ENCODE measurements at places on chromosomes 12 and 14.

GRCh38 chr14:102778338-102779083 lies 1.3 kb downstream of the TRAF3 start:
- peak; percentile 30 for DNase-seq

DNA sequence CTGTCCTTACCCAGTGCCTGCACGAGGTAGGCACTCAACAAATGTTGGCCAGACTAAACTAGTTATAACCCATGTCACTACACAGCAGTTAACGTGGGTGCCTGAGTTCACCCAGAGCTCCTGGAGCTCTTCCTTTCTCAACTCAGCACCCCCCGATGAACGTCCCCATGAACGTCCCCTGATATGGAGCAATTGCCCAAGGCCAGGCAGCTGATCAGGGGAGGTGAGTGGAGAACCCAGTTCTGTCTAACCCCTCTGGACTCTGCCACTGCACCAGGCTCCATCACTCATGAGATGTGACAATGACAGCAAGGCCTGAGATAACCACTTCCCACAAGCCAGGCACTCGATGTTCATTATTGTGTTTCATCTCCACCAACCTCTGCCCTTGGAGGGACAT lies 199.0 kb downstream of the BCL11B start:
- DNase-seq: no peak

DNA sequence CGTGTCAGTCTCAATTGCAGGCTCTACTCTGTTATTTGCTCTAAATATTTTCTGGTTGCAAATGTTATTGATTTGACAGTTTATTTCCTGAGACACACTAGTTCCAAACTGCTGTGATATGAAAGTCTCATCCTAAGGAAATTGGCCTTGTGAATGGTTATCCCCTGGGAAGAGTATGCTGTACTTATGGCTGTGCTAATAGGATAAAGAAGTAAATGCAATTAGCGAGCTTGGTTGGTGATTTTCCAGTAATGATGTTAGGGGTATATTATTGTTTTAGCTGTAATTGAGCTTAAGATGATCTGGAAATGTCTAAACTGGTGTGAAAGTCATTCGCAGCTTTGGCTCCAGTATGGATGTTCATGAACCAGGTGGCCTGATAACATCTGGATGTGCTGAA lies 197.9 kb downstream of the SUDS3 start:
- no peak for DNase-seq

DNA sequence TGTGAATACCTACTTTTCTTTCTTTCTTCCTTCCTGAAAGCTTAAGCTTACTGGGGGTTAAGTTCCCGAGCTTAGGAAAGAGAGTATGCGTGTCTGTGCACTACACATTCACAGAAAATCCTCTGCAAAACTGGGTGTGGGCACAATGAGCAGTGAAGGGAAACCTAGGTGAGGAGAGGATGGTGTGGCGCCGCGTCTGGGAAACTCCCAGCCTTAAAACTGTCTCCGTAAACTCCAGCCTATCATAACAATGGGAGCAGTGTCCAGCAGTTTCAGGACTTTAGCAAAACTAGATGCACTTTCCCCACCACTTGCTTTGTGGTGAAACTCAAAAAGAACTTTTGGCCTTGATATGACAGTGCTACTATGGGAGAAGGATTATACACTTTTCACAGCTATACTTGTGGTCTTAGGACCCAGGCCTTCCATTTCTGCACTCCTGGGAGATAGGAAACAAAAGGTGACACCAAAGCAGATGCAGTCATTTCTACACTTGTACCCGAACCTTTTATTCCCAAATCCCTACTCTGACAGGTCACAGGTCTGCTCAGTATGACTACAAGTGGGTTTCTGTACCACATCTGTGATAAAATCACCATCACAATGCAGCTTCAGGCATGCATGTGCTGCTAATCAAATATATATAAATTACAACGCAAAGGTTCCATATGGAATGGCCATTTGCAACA lies 10.4 kb downstream of the AKAP5 start:
- no peak for DNase-seq

- no peak for DNase-seq
Measured at GRCh38 chr14:77088219-77088618, 9.8 kb upstream of the CIPC start.

- DNase-seq: peak; percentile 92
Measured at GRCh38 chr12:65948320-65949008, 124.2 kb downstream of the HMGA2 start.

DNA sequence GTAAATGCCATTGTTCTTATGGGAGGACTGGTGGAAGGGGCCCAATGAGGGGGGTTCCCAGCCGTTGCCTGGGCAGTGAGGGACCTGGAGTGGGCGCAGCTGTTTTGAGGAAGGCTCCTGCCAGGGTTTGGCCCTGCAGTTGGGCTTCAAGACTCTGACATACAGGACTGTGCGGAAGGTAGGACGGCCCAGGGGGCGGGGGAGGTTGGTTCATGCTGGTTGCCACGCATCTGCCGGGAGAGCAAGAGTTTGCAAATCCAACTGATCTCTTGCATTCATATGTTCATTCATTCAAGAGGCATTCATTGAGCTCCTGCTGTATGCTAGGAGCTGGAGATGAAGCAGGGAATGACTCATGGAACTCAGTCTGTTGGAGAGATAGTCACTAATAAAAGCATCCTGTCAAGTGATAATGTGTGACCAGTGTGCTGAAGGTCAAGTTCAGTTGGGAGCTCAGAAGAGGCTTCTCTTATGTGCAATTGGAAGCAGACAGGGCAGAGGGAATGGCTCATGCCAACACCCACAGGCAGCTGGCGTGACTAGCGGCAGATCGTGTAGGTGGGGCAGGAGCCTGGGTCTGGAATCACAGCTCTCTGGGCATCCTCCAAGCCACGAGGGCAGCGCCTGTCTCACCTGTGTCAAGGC lies 7.8 kb downstream of the SH2B3 start:
- peak; percentile 89 for DNase-seq

- DNase-seq: peak; percentile 88
Measured at GRCh38 chr14:68442828-68443629, 349.8 kb downstream of the ZFP36L1 start.

DNA sequence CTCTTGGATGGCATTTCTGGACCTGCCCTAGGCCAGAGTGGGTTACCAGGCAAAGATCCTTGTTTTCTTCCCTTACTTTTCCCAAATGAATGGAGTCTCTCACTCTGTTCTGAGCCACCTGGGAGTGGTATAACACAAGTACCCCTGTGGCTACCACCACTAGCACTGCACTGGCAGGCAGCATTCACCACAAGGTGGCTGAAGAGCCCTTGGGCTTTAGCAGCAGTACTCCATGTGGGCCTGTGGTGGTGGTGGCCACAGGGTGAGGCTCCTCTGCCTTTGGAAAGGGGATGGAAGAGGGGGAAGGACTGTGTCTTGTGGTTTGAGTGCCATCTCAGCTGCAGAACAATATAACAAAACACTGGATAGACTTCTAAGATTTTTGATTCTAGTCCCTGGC lies 38.1 kb upstream of the LMNTD1 start:
- no peak for DNase-seq

DNA sequence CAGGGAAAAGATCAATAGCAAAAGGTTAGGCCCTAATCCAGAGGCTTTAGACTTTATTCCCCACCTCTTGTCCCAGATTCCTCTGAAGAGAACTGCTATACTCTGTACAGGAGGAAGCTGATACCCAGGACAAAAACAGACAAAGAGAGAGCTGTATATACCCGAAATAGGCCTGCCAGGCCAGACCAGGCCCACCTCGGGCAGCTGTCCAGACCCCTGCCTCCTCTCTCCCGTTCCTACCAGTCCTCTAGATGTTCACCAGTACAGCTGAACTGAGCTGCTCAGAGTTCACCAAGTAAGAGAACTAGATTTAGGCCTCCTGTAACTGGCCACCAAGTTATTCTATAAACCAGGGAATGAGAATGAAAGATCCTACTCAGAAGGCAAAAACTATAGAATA lies 4.7 kb downstream of the CHD4 start:
- no peak for DNase-seq

GRCh38 chr12:124097701-124098100 lies 124.7 kb downstream of the ZNF664 start:
- no peak for DNase-seq

GRCh38 chr12:19423166-19423930 lies 15.9 kb upstream of the AEBP2 start:
- no peak for DNase-seq

GRCh38 chr14:90330203-90331196 lies 1.2 kb downstream of the NRDE2 start:
- no peak for DNase-seq

DNA sequence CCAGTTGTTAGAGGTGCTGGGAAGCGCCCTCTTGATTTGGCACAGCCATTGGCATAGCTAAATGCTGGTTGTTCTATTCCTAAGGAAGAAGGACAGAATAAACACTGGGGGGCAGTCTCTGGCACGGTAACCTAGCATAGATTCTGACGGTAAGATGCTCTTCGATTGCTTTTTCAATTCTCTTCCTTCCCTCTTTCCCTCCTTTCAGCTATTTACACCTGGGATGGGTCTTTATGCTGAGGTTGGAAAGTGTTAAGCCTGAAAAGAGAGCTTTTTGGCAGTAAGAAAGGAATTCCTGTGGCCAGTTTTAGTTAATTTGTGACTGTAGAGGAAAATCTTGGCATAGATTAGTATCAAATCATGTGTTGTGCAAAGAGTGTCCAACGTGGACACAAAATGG lies 162.8 kb downstream of the SNAPC1 start:
- DNase-seq: peak; percentile 26

- no peak for DNase-seq
Measured at GRCh38 chr14:31228533-31228932, 20.9 kb upstream of the HECTD1 start.

GRCh38 chr12:124952801-124953200 lies 36.1 kb downstream of the DHX37 start:
- no peak for DNase-seq

DNA sequence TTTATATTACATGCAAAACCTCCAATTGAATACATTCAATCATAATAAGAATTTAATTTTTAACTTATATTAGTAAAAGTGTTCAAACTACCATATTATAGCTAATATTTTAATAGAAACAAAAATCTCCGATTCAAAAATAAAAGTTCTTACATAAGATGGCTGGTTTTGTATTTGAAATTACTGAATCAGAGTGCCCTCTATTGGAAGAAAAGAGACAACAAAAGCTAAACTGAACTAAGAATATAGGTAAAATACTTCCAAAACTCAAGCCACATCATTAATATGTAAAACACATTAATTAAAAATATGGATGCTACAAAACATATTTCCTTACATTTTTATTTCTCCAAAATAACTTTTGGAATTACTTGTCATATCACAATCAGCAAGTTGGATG lies 120.3 kb downstream of the GARIN6 start:
- peak; percentile 13 for DNase-seq

DNA sequence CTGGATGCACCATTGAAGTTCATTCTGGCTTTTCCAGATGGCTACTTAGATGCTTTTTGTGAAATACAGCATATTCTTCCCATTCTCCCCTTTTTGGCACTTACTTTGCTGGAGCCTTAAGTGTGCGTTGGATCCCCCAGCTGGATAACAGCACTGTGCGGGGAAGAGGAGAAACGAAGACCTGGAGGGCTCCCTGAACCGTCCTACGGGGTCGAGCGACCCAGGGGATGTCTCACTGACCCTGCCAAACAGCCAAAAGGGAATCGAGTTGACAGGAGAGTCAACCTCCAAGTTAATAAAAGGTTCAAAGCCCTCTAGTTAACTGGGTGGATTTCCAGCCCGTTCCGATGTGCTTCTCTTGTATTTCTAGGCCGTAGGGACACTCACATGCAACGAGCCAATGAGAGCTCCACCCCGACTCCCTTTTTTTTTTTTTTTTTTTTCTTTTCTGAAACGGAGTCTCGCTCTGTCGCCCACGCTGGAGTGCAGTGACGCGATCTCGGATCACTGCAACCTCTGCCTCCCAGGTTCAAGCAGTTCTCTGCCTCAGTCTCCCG lies 1.0 kb upstream of the CAMKK2 start:
- peak; percentile 7 for DNase-seq

- DNase-seq: peak; percentile 67
Measured at GRCh38 chr14:61565181-61565580, 130.1 kb upstream of the HIF1A start.

GRCh38 chr12:131025939-131026702 lies 72.4 kb downstream of the ADGRD1 start:
- no peak for DNase-seq

Data from LHCN-M2 (cell line).